ENCODE measurements at places on chromosomes 12 and 14. TPM values are rescaled to one million over a fixed set of nuclear protein-coding genes. Genes with fewer than 3 reads are reported as not detected.

GRCh38 chr12:51864833-51865670 lies 16.5 kb upstream of the FIGNL2 start:
- DNase-seq, result no peak

SCN8A gene
- 7.2 TPM for total RNA-seq

BATF gene
- 1.4 TPM for total RNA-seq

- DNase-seq, result no peak
Measured at GRCh38 chr12:32201976-32202375, 95.3 kb downstream of the BICD1 start.

DNA sequence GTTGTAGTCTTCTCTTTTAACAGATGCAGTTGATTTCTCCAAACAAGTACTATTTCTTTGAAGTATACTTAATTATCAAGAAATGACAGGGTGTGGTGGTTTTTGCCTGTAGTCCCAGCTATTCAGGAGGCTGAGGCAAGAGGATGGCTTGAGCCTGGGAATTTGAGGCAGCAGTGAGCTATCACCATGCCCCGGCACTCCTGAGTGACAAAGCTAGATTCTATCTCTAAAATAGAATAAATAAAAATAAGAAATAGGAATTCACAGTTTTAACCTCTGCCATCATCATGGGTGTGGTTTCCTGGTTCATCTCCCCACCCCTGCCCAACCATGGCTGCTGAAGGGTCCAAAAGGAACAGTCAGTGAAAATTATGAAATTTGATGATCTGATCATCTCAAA lies 290.2 kb upstream of the FLRT2 start:
- no peak for DNase-seq

FITM1 gene
- 0.47 TPM for total RNA-seq

DNA sequence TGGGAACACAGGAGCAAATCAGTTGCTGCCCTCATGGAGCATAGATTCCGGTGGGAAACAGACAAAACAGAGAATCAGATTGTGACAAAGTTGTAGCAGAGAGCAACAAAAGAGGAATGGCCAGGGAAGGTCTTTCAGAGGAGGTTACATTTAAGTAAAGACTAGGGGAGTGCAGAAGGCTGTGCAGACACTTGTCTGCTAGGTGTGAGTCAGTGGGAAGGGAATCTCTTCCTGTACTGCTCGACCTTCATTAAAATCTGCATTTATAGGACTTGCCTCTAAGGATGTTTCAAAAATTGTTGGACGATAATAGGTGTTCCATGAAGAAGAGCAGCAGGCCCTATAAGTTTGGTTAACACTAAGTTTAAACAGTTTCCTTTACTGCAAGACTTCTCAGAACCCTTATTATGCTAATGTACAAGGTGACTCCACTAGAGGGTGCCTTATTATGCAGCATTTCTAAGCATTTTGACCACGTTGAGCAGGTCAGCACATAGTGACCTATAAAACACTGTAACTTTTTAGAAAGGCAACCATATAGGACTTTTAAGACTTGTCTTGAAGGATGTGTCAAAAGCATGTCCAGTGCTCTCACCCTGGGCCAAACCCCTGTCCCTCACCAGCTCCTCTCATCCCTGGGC lies 91.8 kb upstream of the RIC8B start:
- DNase-seq, result no peak

- DNase-seq, result no peak
Measured at GRCh38 chr12:5884285-5884684, 60.8 kb downstream of the ANO2 start.

DNA sequence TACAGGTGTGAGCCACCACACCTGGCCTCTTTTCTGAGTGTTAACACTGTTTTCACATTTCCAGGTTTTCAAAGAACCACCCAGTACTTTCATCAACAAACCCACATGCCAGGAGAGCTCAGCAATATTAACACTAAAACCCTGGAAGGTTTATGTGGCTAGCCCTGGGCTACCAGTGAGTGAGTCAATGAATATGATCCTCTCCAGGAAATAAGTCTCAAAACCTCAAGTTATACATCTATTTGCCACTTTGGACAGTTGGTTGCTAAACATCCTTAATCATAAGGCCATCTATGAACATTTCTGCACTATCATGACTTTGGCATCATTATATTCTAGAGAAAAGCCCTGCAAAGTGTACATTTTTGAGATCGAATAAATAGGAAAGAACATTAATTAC lies 6.3 kb upstream of the CDKL1 start:
- DNase-seq, result no peak

- DNase-seq, result no peak
Measured at GRCh38 chr12:66196806-66197205, 7.8 kb downstream of the IRAK3 start.

DNA sequence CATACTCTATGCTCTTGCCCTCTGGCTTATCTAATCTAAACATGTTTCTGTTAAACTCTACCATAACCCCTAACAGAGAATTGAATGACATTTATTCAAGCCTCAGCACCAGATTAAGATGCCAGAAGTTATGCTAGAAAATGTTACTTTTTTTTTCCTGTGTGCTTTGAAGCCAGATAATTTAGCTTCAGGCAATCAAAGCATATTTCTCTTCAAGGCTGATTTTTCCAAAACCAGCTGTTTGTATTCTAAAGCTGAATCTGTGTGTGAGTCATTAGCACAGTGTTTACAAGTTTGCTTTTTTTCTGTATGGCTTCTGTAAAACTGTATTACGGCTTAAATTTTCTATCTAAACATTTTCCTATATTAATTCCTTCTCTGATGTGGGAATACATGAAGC lies 326.1 kb downstream of the FSCB start:
- DNase-seq, result no peak

OAS1 gene
- total RNA-seq, result 170 TPM
